M059J (cell line): ENCODE measurements at places on chromosomes 6 and 20. TPM values are rescaled to one million over a fixed set of nuclear protein-coding genes. Genes with fewer than 3 reads are reported as not detected.

LKAAEAR1 gene
- not detected in 2 replicates for total RNA-seq

PAX1 gene
- total RNA-seq = not detected in 2 replicates

IL20RA gene
- not detected in 2 replicates for total RNA-seq

ULBP2 gene
- 75.7 and 88.8 TPM in 2 replicates for total RNA-seq

KCNQ5 gene
- 3.2 and 4.8 TPM in 2 replicates for total RNA-seq

C6orf15 gene
- total RNA-seq = not detected in 2 replicates

NOTCH4 gene
- 1.7 and 2.2 TPM in 2 replicates for total RNA-seq

CBLN4 gene
- not detected in 2 replicates for total RNA-seq

- DNase-seq = peak; percentile 21
These were observed 191.1 kb downstream of the FNDC1 start for GRCh38 chr6:159360306-159360705.

GRCh38 chr6:18241208-18242038 is 22.9 kb downstream of the DEK start:
- peak; percentile 64 for DNase-seq

DNA sequence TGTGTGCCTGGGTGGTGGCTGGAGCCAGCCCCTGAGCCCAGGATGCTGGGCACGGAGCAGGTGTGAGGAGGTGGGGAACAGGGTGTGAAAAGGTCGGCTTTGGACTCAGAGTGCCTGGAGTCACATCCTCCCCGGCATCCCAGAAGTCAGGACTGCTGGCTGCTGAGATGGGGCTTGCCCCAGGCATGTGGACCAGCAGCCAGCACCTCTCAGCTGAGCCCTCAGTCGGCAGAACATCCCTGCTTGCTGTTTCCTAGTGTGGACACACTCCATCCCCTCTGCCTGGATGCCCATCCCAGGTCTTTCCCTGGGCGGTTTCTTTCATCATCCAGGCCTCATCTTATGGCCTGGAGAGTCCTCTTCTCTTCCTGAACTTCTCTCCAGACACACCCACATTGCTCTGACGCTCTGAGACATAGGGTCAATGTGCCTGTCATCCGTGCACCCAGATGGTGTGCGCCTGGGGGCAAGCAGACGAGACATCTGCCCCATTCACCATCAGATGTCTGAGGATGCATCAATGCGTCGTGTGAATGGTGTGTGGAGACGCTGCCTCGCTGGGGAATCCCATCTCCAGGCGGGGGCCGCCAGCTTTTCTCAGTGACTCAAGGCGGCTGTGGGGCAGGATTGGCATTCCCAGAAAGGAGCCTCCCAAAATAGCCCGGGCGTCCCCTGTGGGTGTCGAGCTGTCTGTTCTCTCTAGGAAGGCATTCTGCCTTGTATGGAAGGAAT is 104.2 kb downstream of the SYCP2 start:
- no peak for DNase-seq

GRCh38 chr6:89828988-89829471 is 650 bp upstream of the CASP8AP2 start:
- DNase-seq = no peak

DNA sequence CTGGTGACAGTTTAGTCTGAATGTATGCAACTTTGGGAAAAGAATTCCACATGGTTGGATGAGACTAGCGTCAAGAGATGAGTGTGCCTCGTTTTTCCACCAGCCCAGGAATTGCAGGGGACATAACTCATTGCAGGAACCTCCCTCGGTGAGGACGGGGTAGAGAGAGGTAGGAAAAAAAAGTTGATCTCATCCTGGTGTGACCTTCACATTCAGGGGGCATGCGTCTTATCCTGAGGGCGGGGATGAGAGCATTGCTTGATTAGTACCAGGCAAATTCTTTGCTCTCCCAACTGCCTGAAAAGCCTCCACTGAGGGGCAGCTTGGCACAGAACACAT is 11.8 kb downstream of the TLDC2 start:
- peak; percentile 51 for DNase-seq

DNA sequence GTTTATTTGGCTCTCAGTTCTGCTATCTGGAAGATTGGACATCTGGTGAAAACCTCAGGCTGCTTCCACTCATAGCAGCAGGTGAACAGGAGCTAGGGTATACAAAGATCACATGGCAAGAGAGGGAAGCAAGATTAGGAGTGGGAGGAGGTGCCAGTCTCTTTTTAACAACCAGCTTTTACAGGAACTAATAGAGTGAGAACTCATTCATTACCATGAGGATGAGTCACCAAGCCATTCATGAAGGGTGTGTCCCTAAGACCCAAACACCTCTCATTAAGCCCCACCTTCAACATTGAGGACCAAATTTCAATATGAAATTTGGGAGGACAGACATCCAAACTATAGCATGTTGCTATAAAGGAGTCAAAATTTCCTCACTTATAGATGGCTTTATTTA is 85.4 kb upstream of the HCRTR2 start:
- no peak for DNase-seq

- DNase-seq = peak; percentile 84
These were observed 15.0 kb downstream of the ACSS2 start for GRCh38 chr20:34891166-34892062.

DNA sequence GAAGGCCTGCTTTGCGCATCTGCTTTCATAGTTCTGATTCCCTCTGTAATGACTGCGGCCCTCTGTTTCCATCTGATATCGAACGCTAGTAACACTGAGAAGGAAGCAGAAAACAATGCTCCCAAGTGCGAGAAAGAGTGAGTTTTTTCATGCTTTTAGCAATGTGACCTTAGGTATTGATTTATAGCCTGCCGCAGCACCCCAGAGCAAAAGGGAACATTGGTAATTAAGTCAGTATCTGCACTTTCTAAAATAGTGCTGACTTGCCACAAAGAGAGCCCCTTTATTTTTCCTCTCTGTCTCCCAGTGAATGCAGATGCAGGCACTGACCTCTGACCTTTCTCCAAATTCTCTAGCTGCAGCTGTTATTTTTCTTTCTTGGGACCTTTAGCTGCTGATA is 129.8 kb downstream of the HDGFL1 start:
- no peak for DNase-seq

DNA sequence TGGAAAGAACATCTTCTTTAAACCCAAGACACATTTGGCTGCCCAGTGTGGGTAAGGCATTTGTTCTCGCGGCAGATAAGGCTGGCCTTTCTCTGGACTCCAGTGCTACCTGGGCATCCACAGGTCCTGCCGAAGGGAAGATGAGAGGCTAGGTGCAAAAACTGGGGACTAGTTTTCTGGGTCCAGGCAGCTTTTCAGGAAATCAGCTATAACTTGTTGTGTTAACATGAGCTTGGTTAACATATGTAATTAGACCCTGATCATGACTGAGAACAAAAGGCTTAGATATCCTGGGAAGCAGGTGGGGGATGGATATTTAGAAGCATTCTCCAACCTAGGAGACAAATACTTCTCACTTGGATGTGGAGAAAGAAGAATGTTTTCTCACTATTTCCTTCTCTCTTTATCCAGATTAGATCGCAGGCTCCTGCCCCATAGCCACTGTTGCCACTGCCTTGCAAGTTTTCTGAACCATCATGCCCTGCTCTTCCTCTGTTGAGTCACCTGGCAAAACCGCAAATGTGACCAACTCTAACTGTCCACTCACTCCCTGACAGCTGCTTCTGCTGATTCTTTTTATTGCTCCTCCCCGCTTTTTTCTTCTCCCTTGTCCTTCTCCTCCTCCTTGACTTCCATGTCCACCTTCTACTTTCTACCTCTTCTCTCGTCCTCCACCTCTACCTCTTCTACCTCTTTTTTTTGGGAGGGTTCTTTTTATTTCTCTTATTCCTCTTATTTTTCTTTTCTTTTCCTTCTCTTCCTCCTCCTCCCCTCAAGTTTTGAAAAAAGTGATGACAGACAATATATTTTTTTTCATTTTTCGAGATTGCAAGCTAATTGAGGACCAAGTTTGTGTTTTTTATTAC is 258.1 kb downstream of the UTRN start:
- peak; percentile 97 for DNase-seq

GRCh38 chr20:63176034-63176426 is 39.9 kb downstream of the YTHDF1 start:
- no peak for DNase-seq

- DNase-seq = peak; percentile 74
These were observed 563 bp downstream of the MGME1 start for GRCh38 chr20:17969278-17969883.

DNA sequence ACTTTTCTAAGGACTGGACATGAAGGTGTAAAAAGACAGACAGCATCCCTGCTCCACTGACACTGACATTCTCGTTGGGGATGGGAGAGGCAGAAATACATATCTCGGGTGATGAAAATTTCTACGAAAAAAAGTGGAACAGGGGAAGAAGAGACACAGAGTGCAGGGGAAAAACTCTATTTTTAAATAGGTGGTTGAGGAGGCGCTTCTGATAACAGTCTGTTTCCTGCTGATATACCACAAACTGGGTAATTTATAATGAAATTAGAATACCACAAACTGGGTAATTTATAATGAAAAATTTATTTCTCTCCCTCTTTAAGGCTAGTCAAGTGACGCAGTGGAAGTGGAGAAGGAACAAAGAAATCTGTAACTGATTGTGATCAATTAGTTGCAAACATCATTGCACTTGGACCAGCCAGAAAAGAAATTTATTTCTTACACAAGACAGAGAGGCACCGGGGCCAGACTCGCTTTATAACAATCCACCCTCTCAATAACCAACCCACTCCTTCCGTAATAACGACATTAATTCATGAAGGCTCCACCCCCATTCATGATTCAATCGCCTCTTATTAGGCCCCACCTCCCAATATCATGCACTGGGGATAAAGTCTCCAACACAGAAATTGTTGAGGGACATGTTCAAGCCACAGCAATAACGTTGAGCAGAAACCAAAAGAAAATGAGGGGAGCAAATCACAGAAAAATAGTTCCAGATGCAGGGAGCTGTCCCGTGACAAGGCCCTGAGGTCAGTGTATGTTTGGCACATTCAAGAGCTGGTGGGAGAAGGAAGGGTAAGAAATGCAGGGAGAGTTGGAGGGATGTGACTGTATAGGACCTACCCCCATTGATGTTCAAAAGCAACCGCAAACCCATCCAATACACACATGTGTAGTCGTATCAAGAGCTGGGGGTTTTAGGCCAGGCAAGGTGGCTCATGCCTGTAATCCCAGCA is 6.6 kb upstream of the SRSF6 start:
- no peak for DNase-seq

DNA sequence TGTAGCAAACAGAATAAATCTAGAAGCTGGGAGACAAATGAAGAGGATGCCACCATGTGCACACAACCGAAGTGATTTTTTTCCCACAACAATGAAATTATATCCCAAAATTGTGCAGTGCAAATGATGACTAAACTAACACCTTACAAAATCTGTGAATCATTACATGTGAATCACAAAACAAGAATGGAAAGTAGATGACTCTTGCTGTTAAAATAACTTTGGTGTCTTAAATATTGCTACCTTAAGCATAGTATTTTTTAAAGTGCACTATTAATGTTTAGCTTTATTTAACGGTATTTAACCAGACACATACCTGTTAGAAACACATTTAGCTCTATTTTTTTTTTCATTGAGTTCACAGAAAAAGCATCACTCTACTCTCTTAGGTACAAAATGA is 190.8 kb downstream of the TBC1D32 start:
- peak; percentile 8 for DNase-seq

GRCh38 chr20:62321521-62321948 is 18.7 kb downstream of the ADRM1 start:
- DNase-seq = no peak

- DNase-seq = no peak
These were observed 42.6 kb downstream of the PLCG1 start for GRCh38 chr20:41179961-41180360.

DNA sequence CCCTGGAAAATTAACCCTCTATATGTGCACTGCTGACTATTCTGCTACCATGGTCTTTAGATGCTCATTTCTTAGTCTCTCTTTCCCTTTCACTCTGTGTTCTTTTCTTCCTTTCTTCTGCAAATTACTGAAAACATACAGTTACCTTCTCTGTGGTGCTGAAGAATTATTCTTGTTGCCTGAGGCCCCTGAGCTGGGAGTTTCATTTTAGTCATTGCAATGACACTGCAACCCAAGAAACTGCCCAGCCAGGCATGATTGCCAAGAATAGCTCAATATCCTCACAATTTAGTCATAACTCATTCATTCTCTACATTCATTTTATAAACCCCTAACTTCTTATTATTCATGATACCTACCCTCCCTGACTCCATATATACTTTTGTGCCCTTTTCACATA is 245.8 kb upstream of the RAB32 start:
- DNase-seq = peak; percentile 47

DNA sequence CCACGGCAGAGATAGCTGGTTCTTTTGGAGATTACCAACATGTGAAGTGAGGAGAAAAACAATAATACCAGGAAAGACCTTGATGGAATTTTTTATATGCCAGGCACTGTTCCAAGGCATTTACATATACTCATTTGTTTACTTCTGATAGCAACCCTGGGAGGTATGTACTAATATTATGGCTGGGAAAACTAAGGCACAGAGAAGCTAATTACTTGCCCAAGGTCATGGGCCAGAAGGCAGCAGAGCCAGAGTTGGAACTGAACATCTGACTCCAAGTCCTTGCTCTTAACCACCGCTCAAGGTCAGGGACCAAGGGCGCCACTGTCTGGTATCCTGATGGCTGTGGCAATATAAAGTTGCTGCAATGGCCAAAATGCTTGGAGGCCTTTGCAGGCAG is 97.0 kb upstream of the KCNG1 start:
- DNase-seq = no peak

DNA sequence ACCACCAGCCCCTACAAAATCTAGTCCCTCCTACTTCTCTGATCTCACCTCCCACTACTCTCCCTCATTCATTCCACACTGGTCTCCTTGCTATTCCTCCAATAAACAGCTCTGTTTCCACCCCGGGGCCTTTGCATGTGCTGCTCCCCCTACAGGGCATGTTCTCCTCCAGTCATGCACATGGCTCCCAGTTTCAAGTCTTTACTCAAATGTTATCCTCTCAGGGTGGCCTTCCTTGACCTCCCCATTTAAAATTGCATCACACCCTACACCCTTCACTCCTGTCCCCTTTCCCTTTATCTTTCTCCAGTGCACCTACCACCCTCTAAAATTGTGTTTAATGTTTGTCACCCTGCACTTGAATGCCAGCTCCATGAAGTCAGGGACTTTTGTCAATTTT is 174.5 kb downstream of the MRPL14 start:
- DNase-seq = no peak

DNA sequence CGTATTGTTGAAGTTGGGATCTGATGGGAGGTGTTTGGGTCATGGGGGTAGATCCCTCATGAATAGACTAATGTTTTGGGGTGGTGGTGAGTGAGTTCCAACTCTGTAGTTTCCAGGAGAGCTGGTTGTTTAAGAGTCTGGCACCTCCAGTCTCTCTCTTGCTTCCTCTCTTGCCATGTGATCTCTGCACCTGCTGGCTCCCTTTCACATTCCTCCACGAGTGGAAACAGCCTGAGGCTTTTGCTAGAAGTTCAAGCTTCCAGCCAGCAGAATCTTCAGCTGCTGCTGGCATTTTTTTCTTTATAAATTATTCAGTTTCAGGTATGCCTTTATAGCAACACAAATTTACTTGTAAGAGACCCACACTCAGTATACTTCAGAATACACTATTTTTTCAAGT is 1021.6 kb downstream of the EYS start:
- peak; percentile 54 for DNase-seq

GRCh38 chr6:85436411-85436810 is 13.5 kb upstream of the NT5E start:
- peak; percentile 52 for DNase-seq

- peak; percentile 11 for DNase-seq
These were observed 109.3 kb upstream of the MTHFD1L start for GRCh38 chr6:150756173-150756572.
